ENCODE measurements at places on chromosomes 2 and 18.
A peak's percentile ranks its signal among the peaks of the same experiment; 100 is the strongest.

DNA sequence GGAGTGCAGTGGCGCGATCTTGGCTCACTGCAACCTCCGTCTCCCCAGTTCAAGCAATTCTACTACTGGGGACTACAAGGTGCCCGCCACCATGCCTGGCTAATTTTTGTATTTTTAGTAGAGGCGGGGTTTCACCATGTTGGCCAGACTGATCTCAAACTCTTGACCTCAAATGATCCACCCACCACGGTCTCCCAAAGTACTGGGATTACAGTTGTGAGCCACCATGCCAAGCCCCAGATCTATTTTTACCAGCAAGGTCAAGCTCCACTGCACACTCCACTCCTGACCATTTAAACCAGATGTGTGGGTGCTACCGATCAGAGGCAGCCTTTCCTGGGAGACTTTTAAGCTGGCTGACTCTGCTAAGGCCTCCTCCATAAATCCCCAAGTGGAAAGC lies 67.5 kb upstream of the CD226 start:
- DNase-seq = peak; percentile 3

DNA sequence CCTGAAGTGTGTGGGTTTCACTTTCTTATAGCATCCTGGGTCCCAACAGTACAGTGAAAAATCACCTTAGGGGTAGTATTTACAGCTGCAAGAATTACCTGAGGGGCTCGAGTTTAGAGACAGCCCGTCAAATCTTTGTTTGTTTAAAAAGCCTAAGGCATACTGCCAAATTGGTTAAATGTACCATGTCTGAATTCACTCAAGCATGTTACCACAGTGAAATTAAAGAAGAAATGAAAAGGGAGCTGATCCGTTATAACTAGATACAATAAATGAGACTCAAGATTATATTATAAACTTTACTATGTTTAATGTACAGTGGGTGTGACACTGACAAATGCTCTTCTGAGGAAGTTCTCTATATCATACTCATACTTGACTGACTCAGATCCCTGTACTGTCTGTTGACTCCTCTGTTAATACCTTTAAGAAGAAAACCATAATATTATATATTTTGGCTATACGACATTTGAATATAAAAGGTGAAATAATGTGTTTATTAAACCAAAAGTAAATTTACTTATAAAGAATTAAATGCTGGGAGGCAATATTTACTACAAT lies 107.3 kb downstream of the TMEFF2 start:
- no peak for DNase-seq

DNA sequence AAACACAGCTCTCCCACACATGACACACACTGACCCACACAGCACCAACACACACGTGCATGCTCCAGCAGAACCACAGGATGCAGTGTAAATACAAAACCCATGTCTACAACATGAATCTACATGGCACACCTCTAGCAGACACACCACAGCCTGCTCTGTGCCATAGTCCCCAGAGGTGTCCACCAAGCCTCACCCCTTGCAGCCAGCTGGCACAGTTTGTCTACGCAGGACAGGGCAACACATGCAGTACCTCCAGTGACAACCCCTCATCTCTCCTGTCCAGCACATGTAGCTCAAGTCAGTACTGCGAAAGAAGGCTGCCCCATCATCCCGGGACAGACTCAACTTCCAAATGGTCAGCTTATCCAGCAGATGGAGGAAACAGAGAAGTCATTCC lies 18.9 kb downstream of the CELF4 start:
- DNase-seq = no peak

GRCh38 chr2:162126111-162126519 lies 25.9 kb downstream of the GCG start:
- DNase-seq = peak; percentile 18

DNA sequence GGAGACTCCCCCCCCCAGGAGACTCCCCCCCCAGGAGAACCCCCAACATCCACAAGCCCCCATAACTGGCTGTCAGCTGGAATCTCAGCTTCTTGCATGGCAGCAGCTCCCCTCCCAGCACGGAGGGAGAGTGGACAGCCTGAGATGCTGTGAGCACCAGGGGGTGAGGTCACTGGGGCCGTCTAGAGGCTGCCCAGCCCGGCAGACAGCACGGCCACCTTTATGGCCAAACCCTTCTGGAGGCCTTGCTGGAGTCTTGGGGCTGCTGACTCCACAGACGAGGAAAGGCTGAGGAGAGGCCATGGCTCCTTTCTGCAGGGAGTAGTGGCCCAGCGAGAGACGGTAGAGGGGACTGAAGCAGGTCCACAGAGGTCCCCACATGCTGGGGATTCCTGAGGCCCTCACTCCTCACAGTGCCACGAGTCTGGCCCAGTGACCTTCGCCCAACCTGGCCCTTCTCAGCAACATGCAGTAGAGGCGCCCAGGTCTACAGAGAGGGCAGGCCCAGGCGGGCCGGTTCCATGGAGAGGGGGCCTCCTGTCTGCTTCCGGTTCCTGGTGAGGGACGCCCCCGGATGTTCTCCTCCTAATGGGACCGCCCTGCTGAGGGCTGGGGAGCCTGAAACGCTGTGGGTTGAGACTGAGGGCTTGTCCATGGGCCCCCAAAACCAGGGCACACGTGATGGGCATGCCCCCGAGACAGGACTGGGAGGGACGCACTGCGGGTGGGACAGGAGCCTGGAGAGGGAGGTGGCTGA lies 122.6 kb upstream of the CTDP1 start:
- no peak for DNase-seq

Measured in fibroblast of mammary gland (primary cell).